ENCODE measurements at places on chromosomes 16 and 17.

DNA sequence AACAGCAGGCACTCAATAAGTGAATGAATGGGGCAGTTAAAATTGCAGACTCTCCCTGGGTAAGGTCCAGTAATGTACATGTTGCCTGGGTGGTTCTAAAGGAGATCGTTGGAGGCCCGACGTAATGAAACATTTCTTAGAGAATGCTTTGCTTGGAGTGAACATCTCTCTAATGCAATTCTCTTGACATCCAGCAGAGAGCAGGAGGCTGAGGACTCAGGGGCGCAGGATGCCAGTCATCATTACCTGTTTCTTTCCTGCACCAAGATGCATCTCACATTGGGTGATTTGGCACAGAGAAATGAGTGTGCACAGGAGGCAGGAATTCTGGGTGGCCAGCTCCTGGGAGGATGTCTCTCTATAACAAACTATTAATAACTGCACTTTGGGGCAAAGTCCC lies 130.3 kb upstream of the RBBP6 start:
- DNase-seq, result no peak

- no peak for DNase-seq
These were observed 43.1 kb downstream of the SCNN1G start for GRCh38 chr16:23225634-23226033.

DNA sequence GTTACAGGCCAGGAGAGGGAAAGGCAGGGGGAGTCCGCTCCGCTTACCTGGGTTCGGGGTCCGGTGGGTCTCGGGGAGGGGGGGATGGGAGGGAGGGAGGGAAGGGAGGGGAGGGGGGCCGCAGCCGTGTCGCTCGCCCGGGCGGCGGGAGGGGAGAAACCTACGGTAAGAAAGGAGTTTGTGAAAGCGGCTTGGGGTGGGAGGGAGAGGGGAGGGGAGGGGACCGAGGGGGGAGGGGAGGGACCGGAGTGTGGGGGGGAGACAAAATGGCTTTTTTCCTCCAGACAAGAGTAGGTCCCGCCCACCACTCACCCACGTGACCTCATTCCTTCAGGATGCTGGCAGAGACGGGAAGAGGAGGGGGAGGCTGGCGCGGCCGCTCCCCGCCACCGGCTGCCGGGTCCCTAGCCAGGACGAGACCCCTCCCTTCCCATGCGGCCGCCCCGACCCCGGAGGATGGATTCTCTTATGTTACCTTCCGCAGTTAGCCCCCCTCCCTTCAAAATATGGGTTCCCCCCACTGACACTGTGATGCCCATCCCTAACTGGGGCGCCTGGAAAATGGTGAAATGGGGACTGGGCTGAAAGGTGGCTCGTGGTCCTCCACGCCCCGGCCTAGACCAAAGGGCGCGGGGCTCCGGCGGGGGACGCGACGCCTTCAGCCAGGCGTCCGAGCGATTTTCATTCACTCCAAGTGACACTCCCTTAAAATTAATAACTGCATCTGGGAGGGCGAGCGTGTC lies at the start of gene PCGF2:
TSS of gene PCGF2 (minus strand) at position 188 of the 743 bp plus-strand sequence. CDS start 7,934 bp downstream, outside the sequence.
- DNase-seq, result peak; percentile 96

GRCh38 chr17:75707079-75707571 lies 14.1 kb upstream of the ITGB4 start:
- peak; percentile 84 for DNase-seq

- no peak for DNase-seq
These were observed 693.3 kb downstream of the CDH11 start for GRCh38 chr16:64428463-64429113.

DNA sequence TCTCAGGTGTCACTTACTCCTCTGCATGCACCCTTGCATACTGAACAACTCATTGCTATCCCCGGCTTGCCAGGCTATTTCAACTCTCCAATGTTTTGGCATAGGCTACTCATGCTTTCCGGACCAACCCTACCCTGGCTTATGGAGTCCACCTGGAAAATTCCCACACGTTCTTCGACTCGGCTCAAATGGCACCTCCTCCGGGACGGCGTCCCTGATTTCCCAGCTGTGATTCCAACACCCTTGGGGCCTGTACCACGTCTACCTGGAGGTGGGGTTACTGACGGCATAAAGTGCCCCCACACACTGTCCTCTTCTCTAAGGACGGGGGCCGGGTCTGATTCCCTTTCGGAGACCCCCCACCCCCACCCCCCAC lies 498 bp downstream of the SMYD4 start:
- no peak for DNase-seq
